ENCODE measurements at places on chromosomes 1 and 21.

GRCh38 chr1:162993846-162994245 lies 75.3 kb upstream of the RGS4 start:
- DNase-seq, result no peak

DNA sequence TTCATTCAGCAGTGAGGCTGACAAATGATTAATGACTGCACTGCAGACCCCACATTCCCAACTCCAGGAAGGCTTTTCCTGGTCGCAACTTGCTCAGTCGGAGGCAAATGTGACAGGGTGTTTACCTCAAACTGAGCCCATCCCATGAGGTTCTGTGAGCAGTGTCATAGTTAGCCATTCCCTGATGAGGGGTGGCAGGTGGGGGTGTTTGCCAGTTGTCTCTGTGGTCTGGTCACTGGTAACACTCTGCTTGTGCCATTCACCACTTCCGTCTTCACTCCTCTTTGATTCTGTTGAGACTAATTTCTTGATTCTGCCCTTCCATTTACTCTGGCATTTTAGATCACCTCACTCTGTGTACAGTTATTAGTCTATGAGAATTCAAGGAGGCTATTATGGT lies 73.5 kb downstream of the NOS1AP start:
- DNase-seq, result no peak

- no peak for DNase-seq
Measured at GRCh38 chr21:25304611-25305010, 302.7 kb downstream of the MRPL39 start.

DNA sequence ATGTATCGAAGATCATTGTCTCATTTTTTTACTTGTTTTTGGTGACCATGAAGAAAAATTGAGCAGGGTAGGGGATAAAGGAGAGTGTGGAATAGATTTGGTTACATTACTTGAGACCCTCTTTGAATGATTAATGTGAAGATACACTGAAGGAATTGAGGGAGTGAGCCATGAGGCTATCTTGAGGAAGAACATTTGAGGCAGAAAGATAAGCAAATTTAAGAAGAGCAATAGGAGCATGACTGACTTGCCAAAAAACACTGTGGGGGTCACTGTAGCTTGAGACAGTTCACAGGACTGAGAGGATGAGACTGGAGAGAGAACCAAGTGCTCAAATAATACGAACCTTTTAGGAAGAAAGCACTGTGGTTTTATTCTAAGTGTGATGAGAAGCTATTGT lies 43.1 kb upstream of the PTPRC start:
- no peak for DNase-seq

DNA sequence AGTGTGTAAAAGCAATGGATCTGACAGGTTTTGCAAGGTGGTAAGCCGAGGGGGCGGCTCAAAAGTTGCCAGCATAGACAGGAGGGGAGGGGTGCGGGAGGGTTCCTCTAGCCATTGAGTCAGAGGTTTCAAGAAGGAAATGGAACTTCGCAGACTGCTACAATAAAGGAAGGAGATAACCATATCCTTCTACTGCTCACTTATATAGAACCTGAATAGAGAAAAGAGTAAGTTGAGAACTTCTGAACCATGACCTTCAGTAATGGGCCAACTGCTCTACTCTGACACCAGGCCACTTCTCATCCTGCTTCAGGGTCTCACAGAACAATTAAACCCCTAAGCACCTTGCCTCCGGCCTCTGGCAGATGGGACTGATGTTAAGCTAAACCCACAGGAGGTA lies 26.3 kb upstream of the BCAR3 start:
- DNase-seq, result no peak

DNA sequence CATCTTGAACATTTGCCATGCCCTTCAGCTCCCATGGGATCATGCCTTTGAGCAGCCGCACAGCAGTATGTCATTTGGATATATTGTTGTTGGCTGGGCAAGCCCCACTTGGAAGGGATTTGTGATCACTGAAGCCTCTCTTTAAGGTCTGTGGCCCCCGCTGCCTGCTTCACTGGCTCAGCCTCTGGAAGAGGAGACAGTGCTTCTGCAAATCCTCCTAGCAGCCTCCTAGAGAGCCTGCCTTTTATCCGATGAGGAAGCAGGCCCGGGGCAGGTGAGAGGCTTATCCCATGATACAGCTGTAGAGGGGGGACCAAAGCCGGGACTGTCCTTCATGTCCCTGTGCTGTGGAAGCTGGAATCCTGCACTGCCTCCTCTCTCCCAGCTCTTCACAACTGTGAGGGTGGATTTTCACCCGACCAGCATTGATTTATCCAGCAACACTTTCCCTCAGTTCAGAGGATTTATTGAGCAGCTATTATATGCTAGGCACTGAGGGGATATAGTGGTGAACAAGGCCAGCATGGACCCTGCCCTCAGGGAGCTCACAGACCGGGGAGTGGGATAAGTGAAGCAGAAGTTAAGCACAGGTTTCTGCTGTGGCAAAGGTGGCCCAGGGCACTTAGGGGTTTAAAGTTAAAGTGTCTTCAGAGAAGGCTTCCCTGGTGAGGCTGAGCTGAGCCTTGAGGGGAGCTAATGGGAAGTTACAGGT lies 3.9 kb downstream of the TMEM61 start:
- DNase-seq, result no peak

GRCh38 chr1:213521206-213521605 lies 466.6 kb upstream of the PROX1 start:
- no peak for DNase-seq

DNA sequence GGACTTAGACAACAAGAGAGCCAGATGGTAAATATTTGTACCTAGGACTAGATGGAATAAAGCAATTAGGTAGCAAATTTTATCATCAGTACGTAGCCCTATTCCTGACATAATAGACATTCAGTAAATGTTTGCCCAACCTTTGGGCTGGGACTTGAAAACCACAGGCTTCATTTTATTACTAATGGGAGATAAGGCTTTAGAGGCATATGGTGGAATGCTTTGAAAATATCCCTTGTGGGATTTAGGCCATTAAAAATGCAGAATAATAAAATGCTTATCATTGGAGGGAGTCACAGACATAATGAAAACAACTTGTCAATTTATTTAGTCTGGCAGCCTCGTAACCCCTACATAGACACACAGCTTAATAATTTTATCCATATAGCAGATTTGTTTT lies 296.1 kb upstream of the SPAG17 start:
- no peak for DNase-seq

- DNase-seq, result no peak
Measured at GRCh38 chr1:153539395-153540093, 1.2 kb downstream of the S100A5 start.

GRCh38 chr1:56255516-56256152 lies 323.7 kb downstream of the PLPP3 start:
- DNase-seq, result no peak

- DNase-seq, result no peak
Measured at GRCh38 chr1:240619906-240620621, 8.1 kb upstream of the GREM2 start.

GRCh38 chr1:89363638-89364536 lies at the start of gene GBP6:
Gene GBP6 (plus strand): TSS chr1:89364059. CDS start chr1:89368552, 4,493 bp downstream.
- DNase-seq, result no peak

- no peak for DNase-seq
Measured at GRCh38 chr1:229409616-229410369, 24.1 kb downstream of the ACTA1 start.

- no peak for DNase-seq
Measured at GRCh38 chr1:231973830-231974229, 347.2 kb downstream of the DISC1 start.

GRCh38 chr1:77467741-77468140 lies 185.9 kb downstream of the AK5 start:
- no peak for DNase-seq

DNA sequence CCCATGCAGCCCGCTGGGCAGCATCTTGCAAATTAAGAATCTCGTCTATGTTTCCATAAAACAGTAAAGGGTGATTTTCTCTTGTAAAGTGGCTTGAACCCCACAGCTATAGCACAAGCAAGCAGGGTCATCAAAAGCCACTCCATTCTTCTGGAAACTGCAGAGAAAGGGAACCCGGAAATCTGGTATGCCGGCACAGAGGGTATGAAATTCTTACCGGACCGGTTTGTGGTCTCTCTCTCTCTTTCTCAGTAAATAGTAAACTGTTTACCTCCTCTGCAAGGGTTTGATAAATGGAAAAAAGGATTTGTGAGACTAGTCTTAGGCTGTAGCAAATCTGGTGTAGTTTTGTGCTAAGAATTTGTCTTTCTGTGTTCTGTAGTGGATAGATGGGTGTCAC lies 2.7 kb upstream of the ADSS2 start:
- DNase-seq, result no peak

DNA sequence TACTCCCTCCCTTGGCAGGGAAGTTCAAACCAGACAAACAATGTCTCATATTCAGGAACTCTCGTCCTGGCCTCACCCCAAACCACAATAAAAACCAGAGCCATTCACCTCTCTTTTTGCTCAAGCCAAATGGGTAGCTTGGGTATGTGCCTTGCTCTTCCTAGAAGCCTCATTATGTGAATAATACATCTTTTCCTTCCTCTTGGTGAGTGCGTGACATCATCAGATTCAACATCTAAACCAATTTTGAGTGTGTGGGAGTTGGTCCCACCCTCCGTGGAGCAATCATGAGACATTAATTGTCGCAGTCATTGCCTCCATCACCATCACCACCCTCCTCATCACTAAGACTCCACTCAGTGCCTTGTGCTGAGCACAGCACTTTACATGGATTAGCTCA lies 482.9 kb downstream of the PTPRU start:
- DNase-seq, result no peak

- no peak for DNase-seq
Measured at GRCh38 chr1:88673446-88673845, 10.6 kb upstream of the PKN2 start.

GRCh38 chr1:83998205-83998497 lies 781 bp downstream of the TTLL7 start:
- DNase-seq, result no peak

DNA sequence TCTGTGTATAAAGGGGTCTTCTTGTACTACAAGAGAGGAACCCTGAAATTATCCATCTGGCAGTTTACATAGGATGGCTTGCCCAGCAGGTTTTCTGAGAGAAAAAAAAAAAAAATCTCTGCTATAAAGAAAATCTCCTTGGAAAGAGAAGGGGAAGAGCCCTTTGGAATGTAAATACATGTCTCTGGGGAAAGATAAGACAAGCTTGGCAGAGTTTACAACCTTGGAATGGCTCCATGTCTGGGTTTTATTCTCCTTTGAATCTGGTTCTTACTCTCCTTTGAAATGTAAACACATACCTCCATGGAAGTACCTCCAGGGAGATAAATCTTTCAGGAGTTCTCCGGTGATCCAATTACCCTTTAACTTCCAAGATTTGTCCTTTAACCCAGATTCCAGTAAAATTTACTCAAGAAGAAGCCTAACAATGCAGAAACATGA lies 45.1 kb upstream of the DNAH14 start:
- no peak for DNase-seq

- DNase-seq, result peak; percentile 69
Measured at GRCh38 chr1:20574686-20575540, 14.0 kb upstream of the CDA start.

DNA sequence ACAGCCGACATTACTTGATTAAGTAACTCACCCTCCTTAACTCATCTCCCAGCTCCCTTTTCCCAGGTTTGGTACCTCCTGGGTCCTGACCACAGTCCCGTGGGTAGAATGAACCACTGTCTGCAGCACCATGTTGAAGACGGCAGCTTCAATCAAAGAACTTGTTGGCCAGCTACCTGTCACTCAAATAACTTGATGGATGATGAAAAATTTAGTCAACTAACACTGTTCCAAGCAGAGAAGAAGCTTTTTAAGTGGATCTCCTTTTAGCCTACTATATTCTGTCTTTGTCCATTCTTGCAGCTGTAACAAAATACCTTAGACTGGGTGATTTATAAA lies 138.4 kb upstream of the F3 start:
- no peak for DNase-seq

DNA sequence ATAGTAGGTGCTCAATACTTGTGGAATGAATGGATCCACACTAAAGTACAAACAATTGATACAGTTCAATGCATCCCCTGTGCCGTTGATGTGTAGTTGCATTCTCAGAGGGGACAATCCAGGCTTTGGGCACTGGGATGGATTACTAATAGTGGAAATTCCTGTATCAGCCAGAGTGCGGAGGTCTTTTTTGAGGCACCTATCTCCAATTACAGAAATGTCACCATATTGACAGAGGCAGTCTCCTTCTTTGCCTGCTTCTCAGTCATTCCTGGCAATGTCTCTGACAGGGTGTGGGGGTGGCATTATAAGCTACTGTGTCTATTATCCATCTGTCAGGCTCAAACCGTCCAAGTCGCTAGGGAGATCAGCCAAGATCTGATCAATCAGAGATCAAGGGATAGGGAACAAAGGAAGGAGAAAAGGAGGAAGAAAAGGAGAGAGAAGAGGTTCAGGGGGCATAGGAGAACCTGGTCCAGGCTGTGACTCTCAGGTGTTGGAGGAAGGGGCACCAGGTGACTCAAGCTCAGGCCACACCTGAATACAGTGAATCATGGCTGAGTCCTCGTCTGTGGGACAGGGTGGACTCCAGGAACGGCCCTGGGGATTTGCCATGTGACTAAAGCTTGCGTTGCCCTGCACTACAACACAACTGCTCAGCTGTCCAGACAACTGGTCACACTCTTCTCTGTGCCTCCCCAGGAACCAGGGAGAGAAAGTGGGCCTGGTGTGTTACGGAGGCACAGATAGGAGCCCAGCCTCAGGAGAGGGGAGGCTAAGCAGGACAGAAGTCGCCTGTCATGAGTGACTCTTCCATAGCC lies 3.4 kb upstream of the LAMB3 start:
- DNase-seq, result no peak

DNA sequence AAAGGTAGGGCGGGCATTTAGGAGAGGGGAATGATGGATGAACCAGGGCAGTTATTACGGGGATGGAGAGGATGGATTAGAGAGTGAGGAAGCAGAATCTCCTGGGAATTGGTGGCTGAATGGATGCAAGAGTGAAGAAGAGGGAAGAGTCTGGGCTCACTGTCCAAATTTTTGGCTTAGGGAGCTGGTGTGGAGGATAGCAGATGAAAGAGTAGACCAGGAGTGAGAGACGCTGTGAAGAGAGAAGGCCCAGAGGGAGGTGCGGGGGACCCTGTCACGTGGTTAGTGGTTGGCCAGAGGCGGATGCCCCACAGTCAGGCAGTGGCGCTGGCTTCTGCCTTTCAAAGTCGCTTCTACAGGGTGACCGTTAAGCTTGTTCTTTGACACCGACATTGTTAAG lies 78.4 kb downstream of the PEX14 start:
- no peak for DNase-seq

GRCh38 chr1:70887936-70888335 lies 159.7 kb downstream of the PTGER3 start:
- DNase-seq, result no peak

DNA sequence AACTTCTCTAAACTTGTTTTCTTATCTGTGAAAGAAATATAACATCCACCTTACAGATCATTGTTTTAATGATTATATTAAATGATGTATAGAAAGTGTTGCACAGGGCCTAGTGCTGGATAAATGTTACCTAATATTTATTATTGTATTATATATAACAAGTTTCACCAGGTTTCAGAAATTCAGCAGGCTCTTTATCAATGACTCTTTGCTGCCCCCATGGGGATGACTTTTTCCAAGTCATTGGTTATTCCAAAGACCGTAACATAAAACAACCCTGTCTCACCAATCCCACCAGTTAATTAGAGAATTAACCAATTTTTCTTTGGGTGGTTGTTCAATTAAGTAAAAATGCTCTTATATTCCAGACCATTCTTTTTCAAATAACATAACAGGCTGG lies 7.3 kb upstream of the DEDD start:
- no peak for DNase-seq

GRCh38 chr1:67956116-67956515 lies 94.3 kb downstream of the DIRAS3 start:
- DNase-seq, result no peak
